ENCODE measurements at places on chromosomes 5 and 9.

GRCh38 chr9:114186605-114187289 lies 31.4 kb downstream of the COL27A1 start:
- H3K36me3 ChIP-seq, result peaks cover 11% of the 10 kb centered on the region
- peaks cover 2% of the 10 kb centered on the region for H3K27me3 ChIP-seq
- no peaks in the 10 kb centered on the region for H3K4me1 ChIP-seq
- DNase-seq, result no peak
- H3K27ac ChIP-seq, result no peak overlapping the region

DNA sequence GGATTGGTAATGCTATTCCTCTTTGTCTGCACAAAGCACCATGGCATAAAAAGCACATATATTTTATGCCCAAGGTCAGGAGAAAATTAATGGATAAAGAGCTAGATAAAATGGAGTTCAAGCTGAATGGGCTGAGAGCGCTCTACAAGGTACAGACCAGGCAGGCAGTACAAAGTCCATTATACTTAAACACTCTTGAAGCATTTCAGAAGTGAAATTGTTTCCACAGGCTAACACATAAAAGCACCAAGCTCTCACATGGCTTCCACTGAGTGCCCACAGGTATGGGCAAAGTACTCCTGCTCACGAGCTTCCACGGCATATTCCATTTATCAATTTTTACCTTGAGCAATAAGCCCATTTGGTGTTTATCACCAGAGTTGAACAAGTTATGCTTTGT lies 771.2 kb upstream of the DMAC1 start:
- peaks cover 5% of the 10 kb centered on the region for H3K4me1 ChIP-seq
- H3K4me3 ChIP-seq, result no peak overlapping the region
- no peak for DNase-seq
- H3K36me3 ChIP-seq, result no peaks in the 10 kb centered on the region
- H3K27me3 ChIP-seq, result peaks cover 2% of the 10 kb centered on the region
- no peak overlapping the region for H3K27ac ChIP-seq

GRCh38 chr9:103301051-103301450 lies 305.9 kb downstream of the CYLC2 start:
- no peak overlapping the region for H3K27ac ChIP-seq
- H3K27me3 ChIP-seq, result no peaks in the 10 kb centered on the region
- no peak for DNase-seq
- H3K36me3 ChIP-seq, result no peaks in the 10 kb centered on the region
- no peaks in the 10 kb centered on the region for H3K4me1 ChIP-seq

DNA sequence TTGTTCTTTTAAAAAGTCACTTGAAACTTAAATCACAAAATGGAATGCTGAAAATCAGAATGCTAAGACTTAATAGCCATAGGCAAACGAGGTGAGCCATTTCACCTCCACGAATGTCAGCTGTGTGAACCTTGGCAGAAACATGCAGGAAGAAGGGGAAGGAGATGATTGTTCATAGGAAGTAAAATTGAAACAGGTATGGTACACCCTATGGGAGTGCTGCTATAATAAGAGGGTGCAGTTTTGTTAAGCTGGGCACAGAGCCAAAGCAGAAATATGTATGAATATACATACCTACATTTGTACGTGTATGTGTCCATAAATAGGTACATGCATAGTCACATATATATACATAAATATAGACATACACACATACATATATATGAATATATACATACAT lies 51.0 kb upstream of the SPINK5 start:
- no peak overlapping the region for H3K4me3 ChIP-seq
- no peaks in the 10 kb centered on the region for H3K4me1 ChIP-seq
- H3K27me3 ChIP-seq, result no peaks in the 10 kb centered on the region
- no peak for DNase-seq
- no peaks in the 10 kb centered on the region for H3K36me3 ChIP-seq
- H3K27ac ChIP-seq, result no peak overlapping the region

DNA sequence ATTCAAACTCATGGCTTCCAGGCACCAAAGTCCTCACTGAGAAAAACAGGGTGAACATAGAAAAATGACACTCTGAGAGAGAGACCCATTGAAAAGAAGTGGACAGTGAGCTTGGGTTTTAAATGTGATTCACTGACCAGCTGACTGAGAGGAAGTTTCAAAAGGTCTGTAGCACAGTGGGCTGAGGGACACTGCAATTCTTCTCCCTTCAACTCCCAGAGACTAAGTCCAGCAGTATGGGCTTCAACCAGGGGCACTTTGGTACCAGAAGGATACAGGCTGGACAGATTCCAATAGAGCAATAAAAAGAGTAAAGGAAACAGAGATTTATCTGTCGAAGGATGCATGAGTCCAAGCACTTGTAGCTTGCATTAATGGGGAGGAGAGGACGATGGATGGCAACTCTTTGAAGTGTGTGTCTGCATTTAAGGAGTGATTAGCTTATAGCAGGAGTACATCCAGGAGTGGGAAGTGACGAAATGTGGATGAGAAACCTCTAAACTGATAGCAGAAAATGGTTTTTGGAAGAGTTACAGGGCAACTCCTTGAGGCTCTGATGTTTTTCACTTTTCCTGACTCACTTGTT lies 117.0 kb upstream of the ANKRD55 start:
- H3K4me3 ChIP-seq, result no peak overlapping the region
- peaks cover 2% of the 10 kb centered on the region for H3K27me3 ChIP-seq
- H3K36me3 ChIP-seq, result no peaks in the 10 kb centered on the region
- no peak for DNase-seq
- no peak overlapping the region for H3K27ac ChIP-seq
